ENCODE measurements at places on chromosomes 11 and 22.

DNA sequence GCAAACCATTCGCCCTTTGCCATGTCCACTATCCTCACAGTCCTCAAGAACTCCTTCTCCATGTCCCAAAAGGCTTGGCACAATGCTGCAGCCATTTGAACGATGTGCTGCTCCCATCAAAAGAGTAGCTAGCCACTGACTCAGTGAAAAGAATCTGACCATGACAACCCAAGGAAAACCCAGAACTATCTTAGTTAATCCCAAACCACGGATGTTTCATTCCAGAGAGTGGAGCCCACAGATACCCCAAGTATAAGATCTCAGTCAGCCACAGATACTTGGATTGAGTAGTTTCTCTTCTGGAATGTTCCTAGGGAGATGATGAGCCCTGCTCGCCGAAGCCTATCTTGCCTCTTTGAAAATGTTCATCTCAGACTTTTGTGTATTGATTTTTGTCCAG, 176.9 kb downstream of the NAV2 start:
- no peak for DNase-seq

- DNase-seq: no peak
These were observed 538.3 kb downstream of the OPCML start for GRCh38 chr11:132993991-132994502.

DNA sequence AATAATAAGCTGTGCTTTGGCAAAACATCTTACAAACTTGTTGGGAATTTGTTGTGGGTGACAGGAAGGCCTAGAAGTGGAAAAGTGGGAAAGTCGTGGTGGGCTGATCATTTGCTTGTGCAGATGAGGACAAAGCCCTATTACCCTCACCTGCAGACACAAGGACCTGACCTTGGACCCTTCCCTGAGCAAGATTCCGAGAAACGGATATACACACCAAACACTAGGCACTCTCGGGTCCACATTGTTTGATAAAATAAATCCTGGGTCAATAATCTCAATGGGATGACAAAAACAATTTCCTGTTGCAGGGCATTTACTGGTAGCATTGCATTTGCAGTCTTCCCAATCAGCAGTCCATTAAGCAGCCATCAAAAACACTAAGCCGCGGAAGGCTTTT, 89.7 kb downstream of the GAB2 start:
- DNase-seq: no peak

DNA sequence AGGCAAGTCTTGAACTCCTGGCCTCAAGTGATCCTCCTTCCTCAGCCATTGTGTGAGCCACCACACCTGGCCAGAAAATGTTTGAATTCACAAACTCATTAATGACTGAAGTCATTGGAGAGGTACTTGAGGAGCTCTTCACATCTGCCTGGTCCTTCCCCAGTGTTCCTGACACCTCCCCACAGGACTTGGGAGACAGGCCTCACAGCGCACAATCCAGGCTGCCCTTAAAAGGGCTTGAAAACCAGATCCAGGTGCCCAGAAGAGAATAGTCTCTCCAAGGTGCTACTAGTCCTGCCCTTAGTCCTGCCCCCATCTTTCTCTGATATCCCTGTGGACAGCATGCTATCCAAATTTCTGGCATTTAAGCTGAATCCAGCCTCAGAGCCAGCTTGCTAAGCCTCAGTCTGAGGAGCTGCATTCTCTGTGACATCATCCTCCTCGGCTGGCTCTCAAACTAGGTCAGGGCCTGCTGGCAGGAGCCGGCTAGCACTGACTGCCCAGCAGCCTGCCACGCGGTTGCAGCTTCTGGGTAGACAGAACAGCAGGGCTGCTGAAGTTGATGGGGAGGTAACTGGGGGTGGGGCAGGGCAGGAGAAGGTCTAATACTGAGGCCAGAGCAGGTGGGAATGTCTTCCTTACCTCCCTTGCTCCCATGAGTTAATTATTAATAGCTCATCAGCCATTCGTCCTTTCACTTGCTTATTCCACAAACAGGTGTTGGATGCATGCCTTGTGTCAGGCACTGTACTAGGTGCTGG, 35.3 kb upstream of the NECTIN1 start:
- DNase-seq: no peak

- DNase-seq: no peak
These were observed 1.9 kb downstream of the SEPTIN5 start for GRCh38 chr22:19716041-19716828.

DNA sequence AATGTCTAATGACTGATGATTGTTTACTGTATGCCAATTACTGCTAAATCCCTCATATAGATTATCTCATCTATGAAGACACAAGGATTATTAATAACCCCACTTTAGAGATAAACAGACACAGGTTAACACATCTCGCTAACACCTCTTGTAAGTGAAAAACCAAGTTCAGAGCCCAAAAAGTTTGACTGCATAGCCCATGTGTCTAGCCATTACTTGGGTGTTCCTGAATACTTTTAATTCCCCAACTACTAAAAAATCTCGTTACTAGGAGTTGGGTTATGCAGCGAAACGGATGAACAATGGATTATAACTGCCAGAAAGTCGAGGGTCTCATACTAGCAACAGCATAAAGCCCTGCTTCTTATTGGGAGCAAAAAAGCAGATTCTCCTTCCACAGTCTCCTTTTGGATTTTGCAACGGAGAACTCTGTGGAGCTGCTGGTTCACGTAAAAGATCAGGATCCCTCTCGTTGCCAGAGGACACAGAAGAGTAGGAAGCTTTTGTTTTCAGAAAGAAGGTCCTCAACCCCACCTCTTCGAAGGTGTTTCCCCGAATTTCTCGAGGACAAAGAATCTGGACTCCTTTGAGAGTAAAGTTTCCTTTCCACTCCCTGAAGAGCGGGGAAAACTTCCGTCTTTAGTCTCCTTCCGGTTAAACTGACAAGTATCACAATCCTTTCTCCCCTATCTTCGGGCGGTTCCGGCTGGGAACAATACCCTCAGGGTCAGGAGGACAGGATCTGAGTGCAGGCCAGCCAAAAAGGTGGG, 979 bp downstream of the ZBED5 start:
- DNase-seq: peak; percentile 66

- DNase-seq: no peak
These were observed 13.9 kb upstream of the ANO1 start for GRCh38 chr11:70064008-70064725.

GRCh38 chr22:47797342-47797945, 1035.0 kb downstream of the TBC1D22A start:
- no peak for DNase-seq

GRCh38 chr11:45170484-45170883, 24.0 kb downstream of the PRDM11 start:
- DNase-seq: no peak

DNA sequence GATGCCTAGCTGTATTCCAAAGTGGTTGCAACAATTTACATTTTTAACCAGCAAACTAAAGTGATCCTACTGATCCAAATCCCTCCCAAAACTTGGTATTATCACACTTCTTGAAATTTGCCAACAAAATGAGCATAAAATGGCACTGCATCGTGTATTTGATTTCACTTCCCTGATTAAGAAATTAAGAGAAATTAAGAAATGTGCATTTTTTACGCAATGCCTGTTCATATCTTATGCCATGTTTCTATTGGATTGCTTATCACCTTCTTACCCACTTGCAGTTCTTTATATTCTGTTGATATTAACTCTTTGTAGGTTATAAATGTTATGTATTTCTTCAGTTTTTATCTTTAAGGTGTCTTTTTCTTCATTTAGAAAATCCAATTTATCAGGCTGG, 80.6 kb downstream of the DENND5A start:
- no peak for DNase-seq

- DNase-seq: no peak
These were observed 8.0 kb downstream of the MMP7 start for GRCh38 chr11:102522312-102523188.

DNA sequence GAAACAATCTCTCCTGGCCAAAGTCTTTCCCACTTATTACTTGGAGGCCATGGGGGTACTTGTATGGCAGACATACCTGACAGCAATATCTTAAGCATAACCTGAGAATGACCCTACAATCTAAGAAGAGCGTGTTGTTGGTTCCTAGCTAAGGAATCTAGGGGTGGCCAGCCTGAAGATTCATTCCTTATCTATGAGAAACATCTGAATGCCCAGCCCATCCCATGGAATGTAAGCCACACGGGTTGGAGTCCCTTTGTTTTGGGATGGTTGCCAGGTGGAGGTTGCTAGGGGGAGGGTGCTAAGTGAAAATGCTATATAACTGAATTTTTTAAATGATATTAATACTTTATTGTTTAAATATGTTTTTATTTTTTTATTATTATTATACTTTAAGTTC, 725.0 kb downstream of the ETS1 start:
- no peak for DNase-seq

- no peak for DNase-seq
These were observed 37.2 kb upstream of the ACER3 start for GRCh38 chr11:76823481-76824028.

GRCh38 chr22:21623648-21623970, 6.2 kb downstream of the YDJC start:
- DNase-seq: no peak

DNA sequence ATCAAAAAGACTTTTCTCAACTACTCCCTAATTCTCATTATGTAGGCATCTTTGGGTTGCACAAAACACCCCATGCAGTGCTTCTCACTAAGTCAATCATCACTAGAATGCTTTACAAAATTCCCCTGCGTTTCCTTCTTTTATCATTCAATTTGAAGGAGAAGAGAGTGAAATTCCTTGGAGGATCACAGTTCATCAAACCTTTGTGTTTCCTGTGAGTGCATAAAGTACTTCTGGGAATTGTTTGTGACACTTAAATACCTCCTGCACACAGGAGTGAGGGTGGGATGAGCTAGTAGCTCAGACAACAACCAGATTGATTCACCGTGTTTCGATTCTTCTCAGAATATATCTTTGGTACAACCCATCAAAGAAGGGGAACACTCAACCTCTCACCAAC, 3.7 kb upstream of the OR5AR1 start:
- no peak for DNase-seq

GRCh38 chr22:26320447-26320846, 108.6 kb upstream of the ASPHD2 start:
- no peak for DNase-seq

DNA sequence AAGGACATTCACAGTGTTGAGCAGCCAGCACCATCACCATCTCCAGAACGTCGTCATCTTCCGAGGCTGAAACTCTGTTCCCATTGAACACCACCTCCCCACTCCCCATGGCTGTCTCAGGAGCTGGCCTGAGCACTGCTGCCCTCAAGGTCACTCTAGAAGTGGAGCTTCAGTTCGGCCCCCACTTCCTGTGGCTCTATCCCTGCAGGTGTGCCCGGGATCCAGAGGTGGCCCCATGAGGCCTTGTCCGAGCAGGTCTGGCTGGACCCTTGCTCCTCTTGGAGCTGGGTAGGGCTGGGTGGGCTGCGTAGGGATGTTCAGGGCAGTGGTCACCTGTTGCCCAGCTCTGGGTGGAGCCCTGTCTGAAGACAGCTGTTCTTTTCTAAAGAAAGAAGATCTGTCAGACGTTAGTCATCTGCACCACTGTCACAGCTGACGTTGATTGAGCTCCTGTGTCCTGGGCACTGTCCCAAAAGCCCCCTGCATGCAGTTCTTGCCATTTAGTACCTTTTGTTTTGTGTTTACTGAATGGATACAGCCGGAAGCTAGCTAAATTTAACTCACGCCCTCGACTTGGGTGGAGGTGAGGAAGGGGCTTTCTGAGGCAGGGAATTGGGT, 75.5 kb upstream of the CLDN5 start:
- DNase-seq: no peak

DNA sequence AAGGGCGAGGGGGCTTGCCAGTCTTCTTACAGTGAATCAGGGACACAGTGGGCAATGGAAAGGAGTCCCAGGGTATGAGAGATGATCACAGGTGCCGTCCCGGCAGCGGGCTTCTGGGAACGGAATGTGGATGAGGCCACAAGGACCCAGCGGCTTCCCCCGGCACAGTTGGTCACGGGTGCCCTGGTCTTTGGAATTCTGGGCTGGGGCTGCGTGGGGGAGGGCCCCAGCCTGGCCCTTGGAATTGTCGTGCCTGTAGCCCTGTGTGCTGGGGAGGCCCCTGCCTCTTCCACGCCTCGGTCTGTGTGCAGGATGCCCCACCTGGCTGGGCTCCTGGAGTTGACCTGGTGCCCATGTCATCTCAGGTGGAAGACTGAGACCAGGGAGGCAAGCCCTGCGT, 76.6 kb downstream of the FBLN1 start:
- no peak for DNase-seq

GRCh38 chr11:114605370-114605769, 9.8 kb upstream of the NXPE4 start:
- DNase-seq: no peak

- DNase-seq: no peak
These were observed 8.0 kb downstream of the SCN4B start for GRCh38 chr11:118144301-118145268.

- no peak for DNase-seq
These were observed 7.5 kb downstream of the DIXDC1 start for GRCh38 chr11:111944651-111945051.

DNA sequence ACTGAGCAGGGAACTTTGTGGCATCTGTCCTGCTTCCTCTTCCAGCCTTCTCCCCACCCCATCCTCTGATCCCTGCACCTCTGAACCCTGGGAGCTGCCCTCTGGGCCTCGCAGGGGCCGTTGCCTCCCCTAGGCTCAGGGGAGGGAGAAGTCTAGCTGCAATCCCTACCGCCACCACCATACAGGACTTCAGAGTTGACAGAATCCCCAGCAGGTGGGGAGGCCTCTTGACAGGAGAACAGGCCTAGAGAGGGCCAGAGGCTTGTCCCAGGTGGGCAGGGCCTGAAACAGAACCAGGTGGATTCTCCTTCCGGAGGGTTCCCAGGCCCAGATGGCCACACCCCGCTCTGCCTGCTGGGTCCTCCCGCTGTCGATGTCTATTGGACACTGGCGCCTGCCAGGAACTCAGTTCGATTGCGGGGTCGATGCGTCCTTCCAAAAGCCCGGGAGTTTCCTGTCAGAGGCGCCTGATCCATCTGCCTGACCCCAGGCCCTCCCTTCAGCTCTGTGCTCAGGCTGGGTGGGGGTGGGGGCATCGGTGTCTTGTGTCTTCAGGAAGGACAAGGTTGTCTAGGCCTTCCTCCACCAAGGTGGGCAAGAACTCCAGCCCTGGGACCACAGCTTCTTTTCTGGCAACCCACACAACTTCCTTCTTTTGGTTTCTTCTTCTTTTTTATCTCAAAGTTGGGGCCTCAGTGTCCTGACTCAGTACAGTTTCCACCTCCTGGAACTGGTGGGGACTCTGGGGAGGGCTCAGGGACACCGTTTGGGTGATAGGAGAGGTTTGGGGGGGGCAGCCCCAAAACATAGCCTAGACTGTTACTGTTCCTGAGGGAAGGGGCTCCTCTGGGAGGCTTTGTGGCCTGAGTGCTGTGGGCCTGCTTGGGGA, 6.4 kb downstream of the STARD10 start:
- peak; percentile 36 for DNase-seq

- DNase-seq: no peak
These were observed 48.3 kb downstream of the LIF start for GRCh38 chr22:30198152-30198825.

DNA sequence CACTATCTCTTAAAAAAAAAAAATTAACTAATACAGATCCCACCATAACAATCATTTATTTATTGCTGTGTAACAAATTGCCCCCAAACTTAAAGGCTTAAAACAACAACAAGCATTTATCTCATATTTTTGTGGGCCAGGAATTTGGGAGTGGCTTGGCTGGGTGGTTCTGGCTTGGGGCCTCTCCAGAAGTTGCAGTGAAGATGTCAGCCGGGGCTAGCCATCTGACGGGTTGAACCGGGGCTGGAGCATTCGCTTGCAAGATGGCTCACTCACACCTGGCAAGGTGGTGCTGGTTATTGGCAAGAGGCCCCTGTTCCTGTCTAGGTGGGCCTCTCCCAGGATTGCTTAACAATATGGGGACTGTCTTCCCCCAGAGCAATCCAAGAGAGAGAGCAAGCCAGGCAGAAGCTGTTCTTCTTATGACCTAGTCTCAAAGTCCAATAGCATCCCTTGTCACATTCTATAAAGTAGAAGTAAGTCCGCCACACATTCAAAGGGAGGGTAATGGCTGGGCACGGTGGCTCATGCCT, 29.5 kb downstream of the ACO2 start:
- DNase-seq: peak; percentile 24

Measured in hematopoietic multipotent progenitor cell treated with erythropoietin and hydrocortisone succinate and interleukin-3 and kit ligand, for 8 days (in vitro differentiated cells).